ENCODE measurements at places on chromosomes 2 and 18. TPM values are rescaled to one million over a fixed set of nuclear protein-coding genes. Genes with fewer than 3 reads are reported as not detected.

ASB1 gene
- total RNA-seq = 40.2 TPM

DNA sequence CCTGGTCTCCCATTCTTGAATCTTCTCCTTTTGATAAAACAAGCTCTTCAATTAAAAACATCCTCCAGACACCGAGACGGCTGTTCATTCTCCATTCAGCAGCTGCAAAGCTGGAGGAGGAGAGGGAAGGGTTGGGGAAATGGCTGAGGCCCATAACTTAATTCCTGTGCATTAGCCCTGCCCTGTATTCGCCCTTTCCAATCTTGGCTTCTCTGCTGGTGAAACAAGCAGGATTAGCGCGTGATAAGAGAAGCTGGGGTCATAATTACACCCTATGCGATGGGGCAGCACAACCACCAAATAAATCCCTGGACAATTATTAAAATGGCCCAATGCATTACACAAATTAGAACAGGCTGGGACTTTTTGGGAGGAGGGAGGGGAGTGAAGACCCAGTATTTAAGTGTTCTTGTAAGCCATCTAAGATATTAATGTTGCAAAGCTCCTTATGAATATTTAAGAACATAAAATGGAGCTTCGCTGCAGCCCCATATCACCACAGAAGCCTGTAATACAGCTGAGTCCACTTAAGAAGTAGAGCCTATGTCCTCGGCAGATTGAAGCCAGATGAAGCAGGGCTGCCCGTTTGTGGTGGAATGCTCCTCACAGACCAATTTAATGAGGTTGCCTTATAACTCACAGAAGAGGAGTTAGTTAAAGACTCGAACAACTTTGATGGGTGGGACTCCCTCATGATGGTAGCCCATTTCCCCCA lies 176.6 kb upstream of the SKOR2 start:
- no peak for DNase-seq

DNA sequence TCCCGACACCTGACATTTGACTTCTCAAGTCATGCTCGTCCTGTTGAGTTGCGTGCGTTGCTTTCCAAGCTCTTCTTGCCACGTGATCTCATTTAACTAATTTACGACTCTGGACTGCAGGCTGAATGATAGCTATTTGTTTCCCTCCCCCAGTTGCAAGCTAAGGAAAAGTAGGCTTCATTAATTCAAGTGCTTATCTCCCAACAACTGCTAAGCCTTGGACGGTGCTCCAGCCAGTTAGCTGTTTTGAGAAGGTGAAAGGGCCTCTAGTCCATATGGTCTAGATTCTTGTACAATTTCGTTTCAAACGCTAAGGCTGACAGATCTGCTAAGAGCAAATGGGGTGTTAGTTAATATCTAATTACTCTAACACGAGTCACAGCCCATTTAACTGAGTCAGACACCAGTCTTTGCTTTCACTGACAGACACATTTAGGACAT lies 21.1 kb downstream of the GPR45 start:
- DNase-seq = no peak

GRCh38 chr2:198325359-198325758 lies 521.0 kb downstream of the PLCL1 start:
- DNase-seq = no peak

GRCh38 chr2:218960309-218961165 lies 1.1 kb downstream of the CDK5R2 start:
- no peak for DNase-seq

- DNase-seq = no peak
These were observed 74.2 kb upstream of the RGPD5 start for GRCh38 chr2:109719871-109720270.
